ENCODE measurements at places on chromosomes 4 and X. TPM values are rescaled to one million over a fixed set of nuclear protein-coding genes. Genes with fewer than 3 reads are reported as not detected.

- no peak for DNase-seq
These were observed 23.1 kb downstream of the EIF4E start for GRCh38 chr4:98905839-98906238.

DNA sequence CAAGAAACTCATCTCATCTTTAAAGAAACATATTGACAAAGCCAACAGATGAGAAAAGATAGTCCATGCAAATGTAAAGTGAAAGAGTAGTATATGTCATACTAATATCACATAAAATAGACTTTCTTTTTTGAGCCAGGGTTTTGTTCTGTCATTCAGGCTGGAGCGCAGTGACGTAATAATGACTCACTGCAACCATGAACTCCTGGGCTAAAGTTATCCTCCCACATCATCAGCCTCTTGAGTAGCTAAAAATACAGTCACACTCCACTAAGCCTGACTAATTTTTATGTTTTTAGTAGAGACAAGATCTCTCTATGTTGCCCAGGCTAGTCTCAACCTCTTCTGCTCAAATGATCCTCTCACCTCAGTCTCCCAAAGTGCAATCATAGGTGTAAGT lies 51.8 kb upstream of the TRAM1L1 start:
- DNase-seq = no peak

- DNase-seq = no peak
These were observed 20.6 kb downstream of the ZNF721 start for GRCh38 chr4:478373-478772.

DNA sequence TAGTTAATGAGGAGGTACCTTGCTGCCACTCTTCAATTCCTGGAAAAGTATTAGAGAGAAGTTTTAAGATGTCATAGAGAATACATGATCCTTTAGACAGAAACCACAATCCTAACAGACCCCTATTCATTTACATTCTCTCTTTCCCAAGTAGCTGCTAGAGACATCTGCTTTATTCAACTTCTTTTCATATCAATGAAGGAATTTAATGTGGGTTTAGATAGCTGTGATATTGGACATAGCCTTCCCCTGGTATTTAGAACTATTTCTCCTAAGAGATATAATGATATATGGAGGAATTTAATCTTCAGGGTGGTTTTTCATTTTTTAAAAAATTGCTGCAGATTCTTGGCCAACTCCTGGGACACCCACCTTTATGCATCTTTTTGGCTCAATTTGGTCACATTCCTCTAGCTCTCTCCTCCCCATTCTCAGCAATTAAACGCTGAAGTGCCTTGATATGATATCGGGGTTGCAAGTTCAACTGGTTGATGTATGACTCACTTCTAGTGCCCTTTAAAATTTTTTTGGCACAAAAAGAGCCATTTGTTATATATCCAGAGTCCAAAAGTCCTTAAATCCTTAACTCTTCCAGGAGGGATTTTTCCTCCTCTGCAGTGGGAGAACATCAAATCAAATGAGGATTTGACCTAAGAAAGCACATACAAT lies 57.6 kb downstream of the DOCK11 start:
- no peak for DNase-seq

WDFY3 gene
- total RNA-seq = 208 TPM

TCEAL2 gene
- total RNA-seq = 18.7 TPM
